ENCODE measurements at places on chromosomes 5 and 9.

DNA sequence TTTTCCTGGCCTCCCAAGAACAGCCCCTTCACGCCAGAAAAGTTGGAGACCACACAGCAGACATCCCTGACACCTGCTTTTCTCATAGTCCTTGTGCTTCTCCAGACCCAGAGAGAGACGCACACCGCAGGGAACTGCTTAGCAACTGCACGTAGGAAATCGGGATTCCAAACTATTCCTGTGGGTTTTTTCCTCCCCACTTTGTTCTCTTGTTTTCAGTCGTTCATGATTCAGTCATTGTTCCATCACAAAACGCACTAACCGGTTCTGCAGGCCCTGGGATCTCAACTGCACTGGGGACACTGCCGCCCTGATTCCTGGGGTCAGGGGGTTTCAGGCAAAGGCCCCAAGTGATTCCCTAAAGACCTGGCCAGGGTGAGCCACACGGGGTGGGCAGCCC, 588.0 kb upstream of the KLF4 start:
- DNase-seq: no peak

GRCh38 chr9:13266167-13266566, 13.3 kb downstream of the MPDZ start:
- no peak for DNase-seq

GRCh38 chr9:114047717-114048116, 30.4 kb downstream of the AMBP start:
- DNase-seq: no peak

- DNase-seq: no peak
Observed at GRCh38 chr5:31965227-31965626, 208.9 kb downstream of the GOLPH3 start.

DNA sequence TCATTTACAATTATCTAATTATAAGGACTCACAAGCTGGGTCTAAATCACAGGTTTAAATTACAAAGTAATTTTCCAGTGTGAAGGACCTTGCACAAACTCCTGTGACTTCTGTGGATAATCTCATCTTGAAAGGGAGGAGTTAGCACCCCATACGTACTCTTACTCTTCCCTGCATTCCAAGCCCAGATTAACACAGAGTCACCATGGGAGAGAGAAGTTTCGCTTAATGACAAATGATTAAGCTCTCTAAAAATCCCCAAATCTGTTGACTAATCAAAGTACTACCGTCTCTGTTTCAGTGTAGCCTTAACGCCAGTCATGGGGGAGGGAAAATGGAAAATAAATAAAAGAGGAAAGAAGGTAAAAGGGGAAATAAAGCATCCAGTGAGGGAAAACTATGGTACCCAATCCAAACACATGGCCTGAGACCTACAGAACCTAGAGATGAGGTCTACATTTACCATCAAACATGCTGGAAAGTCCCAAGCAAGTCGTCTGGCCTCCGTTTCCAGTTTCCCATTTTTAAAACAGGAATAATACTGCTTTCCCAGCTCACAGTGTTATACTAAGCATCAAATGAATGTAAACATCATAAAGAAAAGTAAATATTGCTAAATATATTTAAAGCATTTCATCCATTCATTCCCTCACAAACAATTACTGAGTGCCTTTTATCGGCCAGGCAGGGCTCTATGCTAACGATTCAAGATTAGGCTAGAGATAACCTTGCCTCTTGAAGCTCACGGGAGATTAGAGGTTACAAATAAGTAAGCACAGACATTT, 63.2 kb downstream of the PCA3 start:
- DNase-seq: no peak

DNA sequence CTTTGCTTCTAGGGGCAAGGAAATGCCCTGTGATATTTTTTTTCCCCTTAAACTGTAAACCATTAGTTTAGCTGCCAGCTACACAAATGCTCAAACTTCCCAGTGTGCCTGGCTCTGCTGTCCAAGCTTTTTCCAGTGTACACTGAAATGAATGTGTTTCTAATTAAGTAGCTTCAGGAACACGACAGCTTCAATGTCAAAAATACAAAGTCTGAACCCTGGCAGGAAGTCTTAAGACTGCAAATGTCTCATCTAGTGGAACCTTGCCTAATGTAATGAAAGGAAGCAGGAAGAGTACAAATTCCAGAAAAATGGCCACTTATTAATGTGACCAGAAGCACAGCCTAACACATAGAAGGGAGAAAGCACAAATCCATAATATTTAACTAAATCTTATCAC, 255.2 kb downstream of the CRB2 start:
- no peak for DNase-seq

DNA sequence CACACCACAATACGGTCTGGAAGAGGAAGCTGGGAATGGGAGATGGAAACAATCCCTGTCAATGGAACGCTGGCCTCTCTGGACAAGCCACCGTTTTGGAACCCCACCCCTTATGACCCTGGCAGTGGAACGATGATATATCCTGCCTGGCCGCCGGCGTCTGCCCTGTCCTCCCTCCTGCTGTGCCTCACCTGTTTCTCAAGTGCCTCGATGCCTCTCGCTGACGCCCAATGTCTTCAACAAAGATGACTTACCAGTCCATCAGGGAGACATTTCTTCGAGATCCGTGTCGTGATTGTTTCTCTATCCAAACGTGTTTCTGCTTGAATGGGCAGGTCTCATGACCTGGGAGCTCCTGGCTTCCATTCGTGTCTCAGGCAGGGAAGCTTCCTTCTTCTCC, 476.5 kb downstream of the SPATA31A7 start:
- DNase-seq: no peak

DNA sequence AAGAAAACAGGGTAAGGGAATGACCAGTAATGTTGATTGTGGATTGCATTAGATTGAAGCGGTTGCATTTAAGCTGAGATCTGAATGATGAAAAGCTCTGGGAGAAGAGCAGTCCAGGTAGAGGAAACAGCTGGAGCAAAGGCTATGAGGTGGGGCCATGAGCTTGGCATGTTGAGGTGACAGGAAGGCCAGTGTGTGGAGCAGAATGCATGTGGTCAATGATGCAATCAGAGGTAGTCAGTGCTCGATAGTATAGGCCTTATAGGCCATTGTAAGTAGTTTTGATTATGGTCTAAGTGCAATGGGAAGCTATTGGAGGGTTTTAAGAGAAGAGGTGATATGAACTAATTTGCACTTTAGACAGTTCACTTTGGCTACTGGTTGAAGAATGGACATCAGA, 270.4 kb downstream of the ARHGAP26 start:
- DNase-seq: no peak

DNA sequence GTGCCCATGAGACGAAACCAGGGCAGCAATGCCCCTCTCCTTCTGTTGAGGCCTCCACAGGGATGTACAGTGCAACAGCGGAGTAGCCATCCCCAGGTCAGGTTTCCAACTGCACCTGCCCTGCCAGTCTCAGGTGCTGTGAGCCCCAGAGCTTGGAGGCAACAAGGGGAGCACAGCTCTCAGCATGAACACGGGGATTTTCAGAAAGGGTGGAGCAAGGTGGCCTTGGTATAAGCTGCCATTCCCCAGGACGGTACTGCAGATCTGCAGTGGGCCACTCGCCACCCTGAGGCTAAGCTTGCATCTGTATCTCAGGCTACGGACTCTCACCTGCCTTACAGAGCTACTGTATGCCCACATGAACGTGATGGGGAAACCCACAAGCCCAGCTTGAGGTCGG, 103.6 kb downstream of the GABBR2 start:
- DNase-seq: no peak

- no peak for DNase-seq
Observed at GRCh38 chr5:100901821-100902341, 1.2 kb downstream of the ST8SIA4 start.

DNA sequence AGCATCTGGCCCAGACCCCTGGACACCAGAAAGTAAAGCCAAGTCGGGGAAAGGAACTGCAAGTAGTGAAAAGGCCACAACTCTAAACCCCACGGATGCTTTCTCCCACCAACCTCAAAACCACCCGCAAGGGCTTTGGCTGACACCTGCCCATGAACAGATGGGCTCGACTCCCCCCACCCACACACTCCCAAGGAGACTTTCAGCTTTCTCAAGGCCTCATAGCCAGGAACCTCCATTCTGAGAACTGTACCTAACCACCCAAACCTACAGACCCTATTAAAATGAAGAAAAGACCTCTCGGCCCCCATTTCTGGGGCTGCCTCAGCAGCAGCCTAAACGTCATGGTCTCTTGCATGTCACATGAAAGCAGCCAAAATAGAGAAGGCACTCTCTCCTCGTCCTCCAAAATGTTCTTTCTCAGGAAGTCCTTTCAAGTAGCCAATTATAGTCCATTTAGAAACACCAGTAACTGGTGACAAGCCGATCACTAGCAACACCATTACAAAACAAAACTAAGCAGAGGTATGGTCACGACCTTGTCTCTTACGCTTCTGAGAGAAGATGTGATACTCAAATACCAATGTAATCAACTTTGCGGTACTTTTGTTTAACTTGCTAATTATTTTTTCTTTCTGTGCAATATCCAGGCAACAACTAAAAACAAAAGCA, 2.9 kb downstream of the B4GALT1 start:
- no peak for DNase-seq

GRCh38 chr5:60586307-60586901, 113.6 kb downstream of the DEPDC1B start:
- no peak for DNase-seq

GRCh38 chr9:129422032-129422842, 198.7 kb downstream of the C9orf50 start:
- no peak for DNase-seq

DNA sequence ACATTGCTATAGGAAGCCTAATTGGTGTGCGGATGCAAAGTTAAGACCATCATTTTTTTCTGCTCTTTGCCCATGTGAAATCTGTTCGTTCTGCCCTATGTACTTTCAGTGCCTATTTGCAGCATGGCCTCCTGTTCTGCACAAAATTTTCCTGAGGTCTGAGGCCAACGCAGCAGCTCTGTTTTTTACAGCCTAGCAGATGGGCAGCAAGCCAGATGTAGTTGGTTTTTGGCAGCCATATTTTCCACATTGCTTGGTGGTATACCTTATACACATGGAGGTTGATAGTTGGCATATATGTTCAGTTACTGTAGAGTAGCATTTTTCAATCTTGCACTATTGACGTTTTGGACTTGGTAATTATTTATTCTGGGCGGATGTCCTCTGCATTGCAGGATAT, 133.5 kb upstream of the MRPS30 start:
- DNase-seq: no peak

DNA sequence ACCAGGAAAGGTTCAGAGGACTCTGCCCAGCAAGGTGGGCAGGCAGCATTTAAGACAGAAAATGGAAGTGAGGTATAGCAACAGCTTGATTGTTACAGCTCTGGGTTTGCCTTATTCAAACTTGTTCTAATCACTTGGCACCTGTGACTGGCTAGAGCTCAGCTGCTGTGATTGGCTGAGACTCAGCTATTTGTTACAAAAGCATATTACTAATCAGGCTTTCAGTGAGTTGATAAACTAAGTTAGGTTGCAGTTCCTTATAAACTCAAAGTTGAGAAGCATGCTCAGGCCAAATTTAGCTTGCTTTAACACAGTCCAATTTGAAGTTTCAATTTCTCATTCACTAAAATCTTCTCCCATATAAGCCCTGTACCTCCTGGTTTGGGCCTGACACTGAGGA, 56.3 kb downstream of the GDA start:
- DNase-seq: no peak
